ENCODE measurements at places on chromosomes 7 and 10.
A peak's percentile ranks its signal among the peaks of the same experiment; 100 is the strongest.

DNA sequence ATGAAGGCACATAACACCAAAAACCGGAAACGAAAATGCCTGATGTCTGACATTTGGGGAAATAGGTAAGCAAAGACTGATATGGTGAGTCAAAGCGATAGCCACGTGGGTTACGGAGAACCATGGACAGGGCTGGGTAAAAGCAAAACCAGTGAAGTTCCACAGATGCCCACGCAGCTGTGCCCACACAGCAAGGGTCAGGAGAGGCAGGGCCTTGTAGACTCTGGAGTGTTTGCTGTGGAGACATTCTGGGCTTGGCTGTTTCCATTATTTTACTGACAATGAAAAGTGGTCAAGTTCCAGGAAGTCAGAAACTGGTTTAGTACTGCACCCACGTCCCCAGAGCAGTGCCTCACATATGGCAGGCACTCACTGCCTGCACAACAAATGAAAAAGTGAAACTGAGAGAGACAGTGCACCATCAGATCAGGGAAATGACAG lies 148.7 kb downstream of the ZMYND11 start:
- no peak for DNase-seq

- DNase-seq, result peak; percentile 51
Measured at GRCh38 chr7:39950473-39951225, 593 bp downstream of the CDK13 start.

GRCh38 chr7:44617225-44617890 lies 10.9 kb downstream of the OGDH start:
- peak; percentile 67 for DNase-seq

GRCh38 chr10:128209862-128210214 lies 83.6 kb upstream of the MKI67 start:
- DNase-seq, result no peak

DNA sequence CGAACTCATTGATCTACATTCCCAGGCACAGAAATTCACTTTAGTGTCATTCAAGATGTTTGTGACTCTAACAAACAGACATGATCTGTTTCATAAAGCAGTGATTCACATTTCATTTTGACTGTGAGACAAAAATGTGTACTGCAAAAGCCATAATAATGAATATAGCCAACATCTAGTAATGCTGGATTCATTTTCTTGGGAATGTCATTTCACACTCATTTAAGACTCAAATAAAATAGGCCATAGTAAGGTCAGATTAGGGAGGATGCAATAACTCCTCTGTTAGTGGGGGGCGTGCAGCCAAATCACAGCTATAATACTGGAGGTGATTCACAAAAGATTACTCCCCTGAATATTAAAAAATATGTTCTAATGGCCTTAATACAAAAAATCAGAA lies 566.6 kb upstream of the ZWINT start:
- no peak for DNase-seq

GRCh38 chr10:73251683-73252444 lies 580 bp downstream of the MRPS16 start:
- DNase-seq, result no peak

DNA sequence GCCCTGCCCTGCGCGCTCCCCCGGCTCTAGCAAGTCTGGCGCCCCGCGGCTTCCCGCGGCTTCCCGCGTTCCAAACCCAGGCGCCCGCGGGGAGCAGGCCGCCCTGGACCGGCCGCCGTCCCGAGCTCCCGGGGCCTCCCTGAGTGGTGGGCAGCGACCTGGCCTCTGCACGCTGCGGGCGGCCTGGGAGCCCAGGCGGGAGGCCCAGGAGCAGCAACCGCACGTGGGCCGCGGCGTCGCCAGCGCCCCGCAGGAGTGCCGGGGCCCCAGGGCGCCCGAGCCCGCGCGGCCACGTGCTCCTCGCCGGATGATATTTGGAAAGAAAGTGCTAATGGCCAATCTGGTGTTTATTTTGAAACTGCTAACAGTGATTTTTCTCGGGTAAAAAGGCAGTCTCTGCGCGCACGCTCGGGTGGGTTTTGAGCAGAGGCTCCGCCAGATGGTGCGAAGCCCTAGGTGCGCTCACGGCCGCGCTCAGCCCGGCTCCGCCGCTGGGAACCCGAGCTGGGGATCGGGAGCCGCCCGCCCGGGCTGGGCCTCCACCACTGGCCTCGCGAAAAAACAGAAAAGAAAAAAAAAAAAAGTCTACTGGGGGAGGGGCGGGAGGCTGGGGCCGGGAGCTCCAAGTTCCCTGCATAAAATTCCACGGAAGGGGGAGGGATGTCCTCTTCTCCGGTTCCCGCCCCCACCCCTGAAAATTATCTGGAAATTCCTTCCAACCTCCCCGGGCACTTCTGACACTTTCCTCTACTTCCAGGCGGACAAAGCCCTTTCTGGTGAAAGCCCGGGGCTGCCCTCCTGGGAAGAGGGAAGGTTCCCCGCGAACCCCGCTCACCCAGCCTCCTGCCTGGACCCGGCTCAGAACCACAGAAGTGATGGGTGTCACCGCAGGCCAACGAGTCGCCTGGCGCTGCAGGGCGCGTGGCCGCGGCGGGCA lies 4.3 kb downstream of the EBF3 start:
- no peak for DNase-seq

DNA sequence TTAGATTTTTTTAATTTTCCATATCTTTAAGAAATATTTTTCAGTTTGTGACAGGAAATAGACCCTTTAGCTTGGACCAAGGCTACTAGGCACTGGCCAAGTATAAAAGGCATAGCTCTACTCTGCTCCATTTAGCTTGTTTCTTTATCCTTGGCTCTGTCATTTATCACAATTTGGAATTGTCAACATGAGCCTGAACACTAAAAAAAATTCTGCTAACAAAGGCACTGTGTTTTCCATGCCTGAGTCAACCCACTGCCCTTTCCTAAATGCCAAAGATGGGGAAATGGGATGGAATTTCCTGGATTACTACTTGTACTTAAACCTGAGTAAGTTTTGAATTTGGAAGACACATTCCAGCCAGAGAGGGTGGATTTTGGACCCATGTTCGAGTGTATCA lies 128.4 kb downstream of the NSUN6 start:
- peak; percentile 13 for DNase-seq

DNA sequence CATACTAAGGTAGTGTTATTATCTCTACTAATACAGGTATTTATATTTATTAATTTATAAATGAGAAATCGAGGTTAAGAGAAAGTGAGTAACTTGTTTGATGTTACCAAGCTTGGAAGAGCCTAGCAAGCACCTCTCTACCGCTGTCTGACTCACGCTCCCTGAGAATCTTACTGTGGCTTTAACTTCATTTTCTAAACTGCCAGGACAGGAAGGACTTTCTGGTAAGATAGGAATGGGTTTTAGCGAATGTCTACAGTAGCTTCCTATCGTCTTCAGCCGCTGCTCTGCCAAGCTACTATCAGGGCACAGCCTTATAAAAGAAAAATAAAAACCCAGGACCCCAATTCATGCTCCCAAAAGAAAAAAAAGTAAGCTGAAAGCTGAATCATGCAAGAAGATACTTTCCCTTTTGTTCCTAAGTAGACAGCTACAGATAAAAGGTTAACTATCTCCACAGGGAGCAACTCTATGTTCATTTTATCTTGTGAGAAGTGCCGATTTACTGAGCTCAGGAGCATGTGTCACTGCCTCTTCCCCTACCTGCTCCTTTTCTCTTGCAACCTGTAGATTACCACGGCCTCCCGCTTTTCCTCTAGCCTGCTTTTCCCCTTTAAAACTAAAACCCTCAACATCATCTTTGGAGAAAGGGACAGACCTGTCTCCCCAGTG lies 60.2 kb downstream of the THNSL1 start:
- no peak for DNase-seq

GRCh38 chr10:31962826-31963588 lies 34.4 kb upstream of the ARHGAP12 start:
- no peak for DNase-seq

GRCh38 chr7:113799896-113800295 lies 118.9 kb downstream of the PPP1R3A start:
- DNase-seq, result no peak

DNA sequence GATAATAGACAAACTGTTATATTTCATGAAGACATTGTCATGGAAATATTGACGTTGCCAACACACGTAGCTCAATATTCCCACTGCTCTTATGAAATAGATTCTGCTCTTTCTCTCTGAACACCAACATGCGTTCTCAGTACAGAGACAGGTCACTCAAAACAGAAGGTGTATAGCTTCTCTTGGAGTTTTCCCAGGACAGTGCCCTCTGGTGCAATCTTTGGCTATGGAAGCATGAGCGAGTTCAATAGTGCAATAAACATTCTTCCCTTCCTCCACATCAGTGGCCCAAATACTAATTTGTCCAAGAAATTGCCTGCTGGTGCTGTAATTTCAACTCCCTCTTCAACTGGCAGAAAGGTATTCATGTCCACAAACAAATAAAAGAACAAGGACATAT lies 145.3 kb downstream of the MAGI2 start:
- no peak for DNase-seq

- DNase-seq, result no peak
Measured at GRCh38 chr10:12504628-12505027, 155.3 kb downstream of the CAMK1D start.

GRCh38 chr10:45095286-45095685 lies 94.6 kb downstream of the ZNF22 start:
- no peak for DNase-seq

Data from fibroblast of skin of right biceps (primary cell).